ENCODE measurements at places on chromosomes 1 and 21.

- no peak for DNase-seq
Observed at GRCh38 chr1:68358439-68358838, 91.3 kb downstream of the RPE65 start.

DNA sequence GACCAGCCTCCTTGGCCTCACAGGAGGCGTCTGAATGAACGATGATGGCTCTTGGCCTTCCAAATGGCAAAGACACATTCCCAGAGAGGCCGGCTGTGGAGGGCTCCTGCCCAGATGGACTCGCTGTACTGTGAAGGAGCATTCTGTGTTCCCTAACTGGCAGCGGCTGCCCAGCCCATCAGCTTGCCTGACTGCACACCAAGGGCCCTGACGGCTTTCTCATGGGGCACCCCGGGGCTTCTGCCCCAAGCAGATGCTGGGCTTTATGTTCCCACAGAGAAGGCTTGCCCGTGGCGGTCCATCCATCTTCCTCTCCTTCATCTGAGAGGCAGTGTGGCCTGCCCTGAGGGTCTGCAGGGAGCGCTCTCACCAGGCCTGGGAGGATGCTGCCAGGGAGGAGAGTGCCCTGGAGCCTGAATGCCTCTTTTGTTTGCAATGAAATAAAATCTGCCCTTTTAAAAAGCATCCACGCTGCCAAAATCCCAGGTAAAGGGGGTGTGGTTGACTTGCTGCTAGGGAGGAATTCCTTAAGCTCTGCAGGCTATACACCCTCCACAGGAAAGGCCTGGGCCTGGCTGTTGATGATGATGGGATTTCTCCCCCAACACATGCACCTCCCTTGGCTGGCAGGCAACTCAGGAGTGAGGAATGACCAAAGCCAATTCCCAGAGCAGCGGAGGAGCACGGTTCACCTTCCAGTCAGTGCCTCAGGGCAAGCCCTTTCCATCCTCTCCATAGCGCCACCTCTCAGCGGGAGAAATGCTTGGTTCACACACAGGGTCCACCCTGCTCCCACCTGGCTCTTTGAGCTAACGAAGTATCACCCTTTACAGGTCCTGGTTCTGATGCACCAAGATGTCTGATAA, 84.6 kb upstream of the SSX2IP start:
- no peak for DNase-seq

- no peak for DNase-seq
Observed at GRCh38 chr1:223022641-223023473, 120.2 kb downstream of the TLR5 start.

DNA sequence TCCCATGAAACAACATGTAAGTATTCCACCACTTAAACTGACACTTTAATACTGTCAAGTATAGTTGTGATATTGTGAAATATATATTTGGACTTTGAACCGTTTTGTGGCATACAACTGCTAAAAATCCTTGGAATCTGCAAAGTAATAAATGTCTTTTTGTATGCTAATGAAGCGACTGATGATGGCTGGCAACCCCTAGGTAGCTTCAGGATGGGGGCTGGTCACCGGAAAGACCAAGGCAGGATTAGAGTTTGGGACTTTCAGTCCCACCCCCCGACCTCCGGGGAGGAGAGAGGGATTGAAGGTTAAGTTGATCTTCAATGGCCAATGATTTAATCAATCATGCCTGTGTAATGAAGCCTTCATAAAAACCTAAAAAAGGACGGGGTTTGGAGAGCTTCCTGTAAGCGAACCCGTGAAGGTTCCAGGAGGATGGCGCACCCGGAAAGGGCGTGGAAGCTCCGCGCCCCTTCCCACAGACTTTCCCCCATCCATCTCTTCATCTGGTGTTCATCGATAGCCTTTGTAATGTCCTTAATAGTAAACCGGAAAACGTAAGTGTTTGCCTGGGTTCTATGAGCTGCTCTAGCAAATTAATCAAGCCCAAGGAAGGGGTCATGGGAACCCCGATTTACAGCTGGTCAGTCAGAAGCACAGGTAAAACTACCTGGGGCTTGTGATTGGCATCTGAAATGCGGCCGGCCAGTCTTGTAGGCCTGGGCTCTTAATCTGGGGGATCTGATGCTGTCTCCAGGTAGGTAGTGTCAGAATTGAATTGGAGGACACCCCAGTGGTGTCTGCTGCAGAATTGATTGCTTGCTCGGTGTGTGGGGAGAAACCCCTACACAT, 1.8 kb upstream of the ZNF281 start:
- no peak for DNase-seq

GRCh38 chr1:232890340-232890943, 60.0 kb upstream of the NTPCR start:
- DNase-seq: no peak

DNA sequence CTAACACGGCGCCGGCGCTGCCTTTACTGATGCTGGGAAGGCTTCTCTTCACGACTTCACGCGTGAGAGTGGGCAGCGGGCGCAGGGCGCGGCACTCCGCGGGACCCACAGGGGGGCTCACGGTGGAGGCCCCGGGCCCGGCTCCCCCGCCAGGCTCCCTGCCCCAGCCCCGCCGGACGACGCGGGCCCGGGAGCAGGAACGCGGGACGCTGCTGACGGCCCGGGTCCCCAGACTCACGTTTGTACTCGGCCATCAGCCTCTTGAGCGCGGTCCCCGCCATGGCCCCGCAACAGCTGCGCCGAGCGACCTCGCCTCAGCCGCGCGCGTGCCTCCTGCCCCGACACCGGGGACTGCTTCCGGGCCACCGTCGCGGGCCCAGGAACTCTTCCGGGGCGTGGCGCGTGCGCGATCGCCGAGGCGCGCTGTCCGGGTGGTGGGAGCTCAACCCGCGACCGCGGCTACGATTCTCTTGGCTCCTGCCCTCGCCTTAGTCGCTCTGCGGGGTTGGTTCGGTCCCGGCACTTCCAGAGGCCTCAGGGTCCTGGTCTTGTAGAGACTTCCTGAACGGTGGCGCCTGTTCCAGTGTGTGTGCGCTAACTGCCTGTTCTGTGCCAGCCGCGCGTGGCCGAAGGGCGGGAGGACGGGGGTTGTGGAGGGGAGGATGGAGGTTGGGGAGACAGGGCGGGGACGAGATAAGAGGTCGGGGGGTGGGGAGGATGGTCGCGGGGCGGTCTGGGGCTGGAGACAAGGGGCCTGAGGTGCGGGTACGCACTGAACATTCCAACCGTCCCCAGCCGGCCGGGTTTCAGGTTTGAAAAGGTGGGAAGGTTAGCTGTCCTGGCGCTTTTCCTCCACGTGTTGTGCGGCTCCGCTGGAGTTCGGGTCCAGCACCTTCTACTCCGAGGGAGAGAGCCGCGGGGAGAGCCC, at the start of gene UBE2G2:
Gene UBE2G2, minus strand, starts transcription at position 353 of the 928 bp plus-strand sequence. Its CDS starts 72 bp downstream, at position 281.
- peak; percentile 81 for DNase-seq

- DNase-seq: no peak
Observed at GRCh38 chr1:19670787-19671186, 6.1 kb downstream of the HTR6 start.

DNA sequence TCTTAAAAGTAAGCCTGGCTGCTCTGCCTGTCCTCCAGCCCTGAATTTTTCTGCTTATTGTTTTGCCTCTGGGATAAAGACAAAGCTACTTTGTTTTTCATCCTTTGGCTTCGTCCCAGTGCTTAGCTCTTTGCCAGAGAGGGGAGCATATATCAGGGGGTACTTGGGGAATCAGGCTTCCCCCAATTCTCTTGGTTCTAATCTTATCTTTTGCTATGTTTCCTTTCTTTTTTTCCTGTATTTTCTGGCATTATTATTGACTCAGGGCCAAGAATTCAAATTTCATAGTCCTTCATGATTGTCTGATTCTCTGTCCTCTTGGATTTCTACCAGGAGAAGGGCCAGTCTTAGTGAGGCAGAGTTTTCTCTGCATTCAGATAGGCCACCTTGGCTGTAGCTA, 51.2 kb downstream of the GIPC2 start:
- DNase-seq: no peak

DNA sequence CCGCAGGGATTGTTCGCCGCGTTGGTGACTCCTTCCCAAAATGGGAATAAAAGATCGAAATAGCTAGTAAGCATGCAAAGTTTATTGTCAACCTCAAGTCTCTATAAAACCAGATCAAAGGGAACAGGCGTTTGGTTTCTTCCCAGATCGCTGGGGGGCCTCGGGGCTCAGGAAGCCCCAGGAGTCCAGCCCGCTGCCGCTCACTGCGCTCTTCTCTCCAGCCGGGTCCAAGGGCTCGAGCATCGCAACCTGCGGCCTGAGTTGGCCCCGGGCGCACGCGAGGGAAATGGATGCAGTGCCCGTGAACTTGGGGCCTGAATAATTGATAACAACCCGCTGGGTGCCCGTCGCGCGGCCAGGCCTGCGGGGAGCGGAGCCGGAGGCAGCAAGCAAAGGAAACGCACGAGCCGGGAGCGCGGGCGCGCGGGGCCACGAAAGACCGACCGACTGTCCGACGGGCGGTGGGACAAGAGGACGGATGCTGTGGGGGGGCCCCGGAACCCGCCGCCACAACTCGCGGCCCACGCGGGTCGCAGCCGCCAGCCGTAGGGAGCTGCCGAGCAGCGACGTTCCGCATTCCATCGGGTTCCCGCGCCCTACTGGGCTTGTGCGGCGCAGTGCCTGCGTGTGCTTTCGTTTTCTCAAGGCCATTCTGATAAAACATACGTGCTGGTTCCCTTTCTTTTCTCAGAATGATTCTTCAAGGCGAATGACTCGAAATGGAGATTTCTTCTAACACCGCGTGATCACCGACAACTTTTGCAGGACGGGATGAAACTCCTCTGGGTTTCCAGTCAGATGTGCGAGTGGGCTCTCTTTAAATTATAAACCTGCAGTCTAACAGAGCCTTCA, 14.0 kb upstream of the ALX3 start:
- DNase-seq: no peak

DNA sequence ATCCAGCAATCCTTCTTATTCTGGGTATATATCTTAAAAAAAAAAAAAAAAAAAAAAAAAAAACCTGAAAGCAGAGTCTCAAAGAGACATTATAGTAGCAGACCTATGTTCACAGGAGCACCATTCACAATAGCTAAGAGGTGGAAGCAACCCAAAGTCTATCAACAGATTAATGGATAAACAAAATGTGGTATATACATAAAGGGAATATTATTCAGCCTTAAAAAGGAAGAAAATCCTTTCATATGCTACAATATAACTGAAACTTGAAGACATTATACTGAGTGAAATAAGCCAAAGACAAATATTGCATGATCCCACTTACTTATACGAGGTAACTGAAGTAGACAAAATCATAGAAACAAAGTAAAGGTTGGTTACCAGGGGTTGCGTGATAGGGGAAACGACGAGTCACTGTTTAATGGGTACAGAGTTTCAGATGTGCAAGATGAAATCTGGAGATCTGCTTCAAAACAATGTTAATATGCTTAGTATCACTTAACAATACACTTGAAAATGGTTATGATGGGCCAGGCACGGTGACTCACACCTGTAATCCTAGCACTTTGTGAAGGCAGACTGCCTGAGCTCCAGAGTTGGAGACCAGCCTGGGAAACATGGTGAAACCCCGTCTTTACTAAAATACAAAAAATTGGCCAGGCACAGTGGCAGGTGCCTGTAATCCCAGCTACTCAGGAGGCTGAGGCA, 29.5 kb downstream of the PIK3R3 start:
- DNase-seq: no peak

DNA sequence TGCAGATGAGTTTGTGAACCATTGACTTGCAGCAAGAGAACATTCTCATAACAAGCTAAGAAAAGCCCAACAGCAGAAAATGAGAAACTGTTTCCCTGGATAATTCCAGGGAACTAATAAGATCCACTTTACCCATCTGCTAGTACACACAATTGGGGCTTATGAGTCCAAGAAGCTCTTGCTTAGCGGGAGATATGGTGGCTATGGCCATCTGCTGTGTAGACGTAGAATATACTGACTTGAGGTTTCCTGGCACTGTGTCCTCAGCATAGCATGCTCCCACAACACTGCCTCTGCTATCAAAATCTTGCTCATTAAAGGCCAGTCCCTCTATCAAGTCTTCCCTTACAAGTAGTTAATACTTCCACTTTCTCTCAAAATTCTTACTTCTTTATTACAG, 6.8 kb upstream of the RXRG start:
- no peak for DNase-seq

DNA sequence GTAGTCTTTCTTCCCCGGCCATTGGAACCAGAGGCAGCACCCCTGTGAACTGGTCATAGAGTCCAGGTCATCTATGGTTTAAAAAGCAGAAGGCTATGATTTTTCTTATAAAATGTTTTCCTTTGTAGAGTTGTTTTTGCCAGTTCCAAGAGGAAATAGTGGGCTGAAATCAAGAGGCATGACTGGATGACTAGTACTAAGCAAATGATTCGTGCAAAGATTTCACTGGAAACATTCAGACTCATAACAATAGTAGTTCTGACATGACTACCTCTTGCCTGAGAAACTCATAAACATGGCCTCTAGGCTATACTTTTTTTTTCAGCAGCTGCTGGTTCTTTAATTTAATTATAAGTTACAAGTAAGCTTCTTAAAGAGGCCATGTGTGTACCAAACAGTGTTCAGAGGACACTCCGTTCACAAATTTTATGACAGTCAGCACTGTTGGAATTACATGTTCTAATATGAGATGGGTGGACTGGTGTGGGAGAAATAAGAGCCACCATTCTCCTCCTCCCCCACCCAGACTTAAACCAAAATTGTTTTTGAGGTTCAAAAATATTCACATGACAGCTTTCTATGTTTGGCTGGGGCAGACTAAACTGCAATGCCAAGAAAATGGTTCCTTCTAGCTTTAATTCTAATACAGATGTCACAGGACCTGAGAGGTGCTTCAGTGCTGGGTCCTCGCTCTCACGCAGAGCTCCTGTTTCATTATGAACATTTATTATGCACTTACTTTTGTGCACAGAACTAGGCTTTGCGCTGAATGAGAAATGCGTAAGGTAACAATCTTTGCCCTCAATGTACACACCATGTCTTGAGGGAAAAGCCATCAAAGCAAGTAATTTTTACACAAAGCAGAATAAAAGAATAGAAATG, 147.5 kb downstream of the ZC3H11B start:
- DNase-seq: no peak

DNA sequence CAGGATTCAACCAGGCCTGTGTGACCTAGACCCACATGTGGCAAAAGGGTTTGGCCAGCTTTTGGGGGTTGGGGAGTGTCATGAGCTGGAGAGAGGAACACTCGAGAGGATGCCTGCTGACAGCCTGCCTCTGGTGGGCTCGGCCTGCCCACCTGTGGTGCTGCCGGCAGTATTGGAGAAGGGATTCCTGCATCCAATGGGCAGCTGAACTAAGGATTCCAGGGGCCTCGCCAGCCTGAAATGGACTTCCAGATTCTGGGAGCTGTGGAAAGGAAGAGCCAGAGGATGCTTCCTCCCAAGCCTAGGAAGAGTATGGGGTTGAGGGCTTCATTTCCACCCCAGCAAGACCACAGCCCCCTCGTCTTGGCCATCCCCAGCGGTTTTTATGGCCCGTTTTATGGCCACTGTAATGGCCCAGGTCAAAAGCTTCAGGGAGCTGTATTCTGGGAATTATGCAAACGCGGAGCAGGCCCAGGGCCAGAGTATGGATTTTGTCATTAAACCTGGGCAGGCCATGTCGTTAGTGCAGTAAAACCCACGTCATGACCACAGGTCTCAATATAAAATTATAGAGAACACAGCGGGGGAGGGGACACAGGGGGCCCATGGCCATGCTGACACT, 63.6 kb downstream of the TMEM53 start:
- DNase-seq: no peak

Data from T-helper 1 cell (primary cell).